ENCODE measurements at places on chromosomes 1 and 21. TPM values are rescaled to one million over a fixed set of nuclear protein-coding genes. Genes with fewer than 3 reads are reported as not detected.

Gene PRAMEF11
- not detected for total RNA-seq

Gene ACTN2
- not detected for total RNA-seq

Gene ARHGEF16
- not detected for total RNA-seq

Gene HES5
- not detected for total RNA-seq
